Regular cardiac myocyte (primary cell): ENCODE measurements at places on chromosomes 13 and 19. TPM values are rescaled to one million over a fixed set of nuclear protein-coding genes. Genes with fewer than 3 reads are reported as not detected.

The TRPC4 gene
- 27.0 and 59.2 TPM in 2 replicates for total RNA-seq

The SRRM5 gene
- not detected in 2 replicates for total RNA-seq

The WTIP gene
- total RNA-seq: 30.7 and 40.6 TPM in 2 replicates

The INSL3 gene
- not detected in 2 replicates for total RNA-seq

The MUC16 gene
- total RNA-seq: under 0.01 TPM in 1 of 2 replicates, not detected in the other

The ATP5F1D gene
- 11.8 and 29.1 TPM in 2 replicates for total RNA-seq

The WDR87 gene
- total RNA-seq: not detected in 2 replicates
